RPMI8226 (cell line): ENCODE measurements at places on chromosomes 1 and 21.

- peak; percentile 8 for DNase-seq
Observed at GRCh38 chr21:14382486-14382834, 486 bp downstream of the HSPA13 start.

GRCh38 chr21:36330904-36331303 lies 10.9 kb downstream of the MORC3 start:
- DNase-seq = peak; percentile 65

- DNase-seq = peak; percentile 91
Observed at GRCh38 chr1:207454046-207454964, at the start of gene CR2. Gene CR2, plus strand, starts transcription at chr1:207454328. Its CDS starts 91 bp downstream, at chr1:207454419.

GRCh38 chr1:1917995-1918900 lies 831 bp downstream of the TMEM52 start:
- DNase-seq = no peak

DNA sequence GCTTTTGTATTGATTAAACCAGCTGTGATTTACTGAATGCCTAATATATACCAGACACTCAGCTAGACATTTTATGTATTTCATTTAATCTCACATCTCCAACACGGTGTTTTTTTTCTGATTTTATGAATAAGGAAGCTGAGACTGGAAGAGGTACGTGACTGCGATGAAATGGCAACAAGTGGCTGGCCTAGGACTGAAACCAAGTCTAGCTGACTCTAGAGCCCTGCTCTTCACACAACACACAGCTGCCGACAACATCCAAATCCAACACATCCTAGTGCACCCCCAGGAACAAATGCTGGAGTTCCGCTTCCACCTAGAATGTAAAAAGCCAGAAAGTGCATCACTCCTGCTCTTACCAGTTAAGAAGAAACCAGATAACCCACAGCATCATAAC lies 10.7 kb upstream of the TOMM20 start:
- no peak for DNase-seq

GRCh38 chr1:1240822-1241587 lies 5.5 kb downstream of the C1QTNF12 start:
- DNase-seq = peak; percentile 26

- no peak for DNase-seq
Observed at GRCh38 chr21:37153196-37153934, 80.3 kb downstream of the TTC3 start.

DNA sequence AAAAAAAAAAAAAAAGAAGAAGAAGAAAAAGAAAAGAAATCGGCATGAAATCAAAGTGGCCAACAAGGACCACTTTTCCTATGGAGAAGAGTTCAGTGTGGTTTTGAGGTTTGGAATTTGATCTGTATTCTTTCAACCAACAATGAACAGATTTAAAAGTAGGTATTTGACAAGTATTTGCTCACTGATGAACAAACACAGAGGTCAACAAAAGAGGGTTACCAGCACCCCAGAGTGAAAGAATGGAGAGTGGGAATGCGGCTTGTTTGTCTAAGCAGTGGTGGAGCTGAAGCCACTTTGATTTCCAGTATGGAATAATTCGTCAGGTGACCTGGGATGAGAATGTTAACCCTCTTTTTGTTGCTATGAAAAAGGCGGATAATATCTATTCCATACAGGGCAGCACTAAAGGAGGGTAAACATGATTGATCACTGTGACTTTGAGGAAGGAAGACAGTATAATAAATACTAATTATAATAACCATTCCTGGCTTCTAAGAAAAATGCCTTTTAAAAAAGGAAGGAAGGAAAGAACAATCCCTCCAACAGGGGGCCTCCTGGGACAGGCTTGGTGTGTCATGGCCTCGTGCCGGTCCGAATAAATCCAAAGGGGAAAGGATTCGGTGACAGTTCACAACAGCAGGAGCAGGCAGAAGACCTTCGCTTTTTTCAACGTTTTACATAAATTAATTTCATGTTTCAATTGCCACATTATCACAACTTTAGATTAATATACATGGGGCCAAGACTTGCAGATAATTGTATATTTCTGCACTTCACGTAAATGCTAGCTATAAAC lies 37.2 kb upstream of the SIM2 start:
- DNase-seq = no peak

DNA sequence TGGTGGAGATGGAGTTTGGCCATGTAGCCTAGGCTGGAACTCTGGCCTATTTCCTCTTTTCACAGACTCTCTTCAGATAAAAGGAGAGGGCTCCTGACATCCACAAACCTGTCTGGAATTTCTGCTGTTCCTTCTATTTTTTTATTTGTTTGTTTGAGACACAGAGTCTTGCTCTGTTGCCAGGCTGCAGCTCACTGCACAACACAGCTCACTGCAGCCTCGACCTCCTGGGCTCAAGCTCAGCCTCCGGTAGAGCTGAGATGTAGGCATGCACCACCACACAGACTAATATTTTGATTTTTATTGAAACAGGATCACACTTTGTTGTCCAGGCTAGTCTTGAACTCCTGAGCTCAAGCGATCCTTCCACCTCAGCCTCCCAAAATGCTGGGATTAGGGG lies 230.9 kb downstream of the TM2D1 start:
- DNase-seq = no peak

DNA sequence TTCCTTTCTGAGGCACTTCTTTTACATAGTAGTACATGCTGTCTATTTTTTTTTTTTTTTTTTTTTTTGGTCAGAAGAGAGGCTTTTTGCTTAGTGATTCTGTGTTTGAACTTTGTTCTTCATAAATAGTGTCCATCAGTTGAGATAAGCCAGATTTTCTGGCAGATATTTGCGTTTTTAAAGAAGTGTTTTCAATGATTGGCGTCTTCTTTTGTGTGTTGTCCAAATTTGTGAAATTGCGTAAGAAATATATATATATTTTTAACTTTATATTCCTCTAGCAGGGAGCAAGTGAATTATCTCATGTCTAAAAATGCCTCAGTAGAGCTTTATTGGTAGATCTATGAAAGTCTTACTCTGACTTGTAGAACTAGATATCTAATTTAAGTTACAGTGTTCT lies 28.3 kb downstream of the NEK7 start:
- DNase-seq = no peak

GRCh38 chr21:36489103-36489775 lies 9.3 kb upstream of the CLDN14 start:
- DNase-seq = no peak

GRCh38 chr1:229227298-229227919 lies 43.5 kb upstream of the RAB4A start:
- peak; percentile 83 for DNase-seq

DNA sequence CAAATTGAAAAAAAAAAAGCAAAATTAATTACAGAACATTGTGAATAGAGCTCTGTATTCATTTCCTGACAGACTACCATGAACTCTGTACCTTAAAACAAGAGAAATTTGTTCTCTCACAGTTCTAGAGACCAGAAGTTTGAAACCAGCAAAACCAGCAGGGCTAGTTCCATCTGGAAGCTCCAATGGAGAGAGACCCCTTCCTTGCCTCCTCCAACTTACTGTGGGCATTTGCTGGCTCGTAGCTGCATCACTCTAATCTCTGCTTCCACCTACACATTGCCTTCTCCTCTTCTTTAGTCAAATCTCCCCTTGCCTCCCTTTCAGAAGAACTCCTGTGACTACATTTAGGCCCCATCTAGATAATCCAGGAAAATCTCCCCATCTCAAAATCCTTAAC lies 56.5 kb downstream of the SYDE2 start:
- DNase-seq = no peak

DNA sequence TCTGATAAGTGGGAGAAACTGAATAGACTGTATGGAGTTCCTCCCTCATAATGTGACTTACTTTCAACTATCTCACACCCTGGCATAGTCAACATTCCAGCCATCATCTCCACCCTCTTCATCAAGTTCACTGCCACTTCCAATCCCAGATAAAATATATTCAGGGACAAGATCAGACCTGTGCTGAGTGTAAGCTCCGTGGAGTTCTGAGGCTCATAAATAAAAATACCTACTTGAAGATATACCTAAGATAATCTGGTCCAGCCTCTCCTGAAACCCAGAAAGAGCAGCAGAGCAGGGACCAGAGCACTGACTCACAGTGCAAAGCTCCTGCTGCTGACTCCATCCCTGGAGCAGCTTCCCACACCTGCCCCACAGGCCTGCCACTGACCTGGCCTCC lies 1.7 kb upstream of the LCE7A start:
- no peak for DNase-seq

DNA sequence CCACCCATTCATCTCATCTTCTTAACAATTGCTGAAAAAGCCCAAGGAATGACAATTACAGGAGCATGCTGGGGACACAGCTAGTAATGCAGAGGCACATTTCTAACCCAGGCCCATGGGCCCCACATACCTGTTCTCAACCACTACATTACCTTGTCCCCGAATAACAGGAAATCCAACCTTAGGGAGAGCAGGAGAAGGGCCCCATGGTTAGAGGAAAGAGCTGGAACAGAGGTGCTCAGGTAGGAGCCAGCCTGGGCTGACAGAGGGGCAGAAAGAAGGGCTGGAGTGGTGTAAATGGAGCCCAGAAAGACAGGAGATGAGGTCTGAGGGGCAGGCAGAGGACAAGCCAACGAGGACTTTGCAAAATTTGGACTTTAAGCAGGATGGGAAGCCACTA lies 11.4 kb upstream of the S100A8 start:
- DNase-seq = no peak

DNA sequence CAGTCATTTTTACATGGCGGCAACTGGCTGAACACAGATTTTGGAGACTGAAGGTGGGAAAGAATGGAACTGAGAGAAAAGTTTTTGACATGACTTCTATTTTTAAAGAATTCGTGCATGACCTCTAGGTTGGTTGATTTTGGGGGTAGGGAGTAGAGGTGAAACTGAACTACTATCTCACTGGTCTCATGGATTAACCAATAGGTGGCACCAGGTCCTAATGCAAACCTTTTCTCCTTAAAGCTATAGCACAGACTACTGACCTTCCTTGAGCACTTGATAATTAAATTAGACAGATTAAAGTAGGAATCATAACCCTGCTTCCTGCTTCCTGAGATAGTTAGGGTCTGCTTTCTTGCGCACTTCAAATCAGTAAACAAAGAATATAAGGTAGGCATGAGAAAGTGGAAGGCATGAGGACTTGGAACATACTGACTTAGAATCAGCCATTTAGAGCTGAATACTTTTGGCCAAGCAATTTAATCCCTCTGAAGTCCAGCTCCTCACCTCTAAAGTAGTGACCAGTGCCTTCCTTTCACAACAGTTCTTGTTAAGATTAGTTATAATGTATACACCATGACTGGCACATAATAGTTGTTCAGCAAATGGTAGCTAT lies 206.0 kb downstream of the CENPF start:
- DNase-seq = peak; percentile 28

DNA sequence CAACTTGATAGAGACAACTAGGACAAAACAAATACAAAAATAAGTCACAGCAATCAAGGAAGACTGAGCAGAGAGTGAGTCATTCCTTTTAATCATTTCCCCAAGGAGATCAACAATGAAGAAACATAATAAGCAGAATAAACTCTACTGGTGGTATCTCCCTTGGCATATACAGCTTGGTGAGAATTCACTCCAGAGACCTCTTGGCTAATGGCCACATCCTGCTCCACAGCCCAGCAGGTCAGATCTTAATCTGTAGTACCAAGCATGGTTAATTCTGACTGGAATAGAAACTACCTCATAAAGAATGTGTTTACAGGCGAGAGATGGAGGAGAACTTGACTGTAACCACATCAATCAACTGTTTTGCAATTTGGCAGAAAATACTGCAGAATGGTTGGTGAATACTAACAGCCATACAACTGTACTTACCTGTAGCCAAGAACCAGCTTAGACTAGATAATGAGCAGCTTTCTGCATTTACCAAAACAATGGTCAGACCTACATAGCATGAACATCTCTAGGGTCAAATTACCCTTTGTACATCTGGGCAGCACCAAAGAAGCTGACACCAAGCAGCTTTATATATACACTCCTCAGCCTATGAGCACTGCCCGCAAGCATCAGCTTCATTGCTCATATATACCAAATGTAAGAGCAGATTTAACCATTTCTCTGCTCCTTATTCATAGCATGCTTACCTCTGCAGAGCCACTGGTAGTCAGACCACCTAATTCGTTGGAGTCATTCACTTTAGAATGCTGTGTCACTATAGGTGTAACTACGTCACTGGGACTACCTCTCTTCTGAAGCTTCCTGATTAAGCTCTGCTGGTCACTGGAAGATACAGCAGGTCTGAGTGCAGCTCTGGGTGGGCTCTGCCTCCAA lies 51.0 kb downstream of the KIAA0319L start:
- DNase-seq = no peak

- DNase-seq = no peak
Observed at GRCh38 chr21:29892379-29892778, 47.4 kb downstream of the GRIK1 start.

DNA sequence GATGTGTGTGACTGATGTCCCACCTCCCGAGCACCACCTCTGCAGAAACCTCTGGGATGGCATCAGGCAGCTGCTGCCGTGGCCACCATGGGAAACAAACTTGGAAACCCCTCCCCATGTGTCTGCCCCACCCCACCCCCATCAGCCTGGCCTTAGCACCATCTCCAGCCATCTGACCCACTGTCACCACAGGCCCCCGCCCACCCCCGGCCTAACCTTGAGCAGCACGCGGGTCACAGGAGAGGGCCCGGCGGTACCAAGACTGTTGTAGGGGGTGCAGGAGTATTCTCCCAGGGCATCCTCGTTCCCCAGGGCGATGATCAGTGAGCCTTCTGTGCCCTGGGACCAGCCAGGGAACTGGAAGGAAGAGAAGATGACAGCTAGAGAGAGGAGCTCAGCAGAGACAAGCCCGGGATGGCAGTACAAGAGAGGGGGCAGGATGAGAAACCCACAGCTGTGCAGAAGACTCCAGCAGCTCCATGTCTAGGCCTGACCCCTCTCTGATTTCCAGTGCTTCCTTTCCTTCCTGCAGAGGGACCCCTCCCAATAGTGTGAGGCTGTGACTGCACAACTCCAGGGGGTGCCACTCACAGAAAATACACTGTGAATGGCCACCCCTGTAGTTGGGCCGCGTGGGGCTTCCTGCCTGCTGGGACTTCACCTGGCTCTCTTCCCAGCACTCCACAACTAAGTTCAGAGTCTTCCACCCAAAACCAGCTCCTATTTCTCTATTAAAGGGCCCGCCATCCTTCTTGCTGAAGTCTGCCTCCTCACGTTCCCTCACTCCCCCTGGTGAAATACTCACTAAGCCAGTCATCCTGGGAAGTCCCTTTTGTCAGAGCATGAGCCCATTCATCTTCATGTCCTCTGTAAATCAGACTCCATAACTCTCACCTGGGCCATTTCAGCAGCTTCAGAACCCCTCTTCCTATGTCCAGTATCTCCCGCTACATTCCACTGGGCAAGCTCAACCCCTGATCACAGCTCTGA lies 7.3 kb upstream of the TAGLN2 start:
- DNase-seq = no peak

- DNase-seq = no peak
Observed at GRCh38 chr1:236131916-236132315, 10.4 kb upstream of the GPR137B start.
